ENCODE measurements at places on chromosomes 5 and 9.

DNA sequence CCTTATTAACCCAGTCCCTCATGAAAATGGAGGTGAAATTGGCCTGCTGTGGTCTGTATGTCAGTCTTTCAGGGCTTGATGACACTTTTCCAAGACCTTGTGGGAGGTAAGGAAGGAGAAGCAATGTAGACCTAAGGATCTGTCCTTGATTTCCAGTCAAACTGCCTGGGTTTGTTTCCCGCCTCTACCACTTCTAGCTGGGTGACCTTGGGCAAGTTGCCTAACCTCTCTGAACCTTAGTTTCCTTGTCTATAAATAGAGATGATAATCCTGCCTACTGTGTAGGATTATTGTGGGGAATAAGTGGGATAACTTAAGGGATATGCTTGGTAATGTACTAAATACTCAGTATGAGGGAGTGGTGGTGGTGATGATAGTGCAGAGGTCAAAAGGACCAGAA lies 59.7 kb downstream of the PPARGC1B start:
- no peak for DNase-seq

GRCh38 chr5:159156426-159157238 lies 52.7 kb downstream of the RNF145 start:
- peak; percentile 41 for DNase-seq

DNA sequence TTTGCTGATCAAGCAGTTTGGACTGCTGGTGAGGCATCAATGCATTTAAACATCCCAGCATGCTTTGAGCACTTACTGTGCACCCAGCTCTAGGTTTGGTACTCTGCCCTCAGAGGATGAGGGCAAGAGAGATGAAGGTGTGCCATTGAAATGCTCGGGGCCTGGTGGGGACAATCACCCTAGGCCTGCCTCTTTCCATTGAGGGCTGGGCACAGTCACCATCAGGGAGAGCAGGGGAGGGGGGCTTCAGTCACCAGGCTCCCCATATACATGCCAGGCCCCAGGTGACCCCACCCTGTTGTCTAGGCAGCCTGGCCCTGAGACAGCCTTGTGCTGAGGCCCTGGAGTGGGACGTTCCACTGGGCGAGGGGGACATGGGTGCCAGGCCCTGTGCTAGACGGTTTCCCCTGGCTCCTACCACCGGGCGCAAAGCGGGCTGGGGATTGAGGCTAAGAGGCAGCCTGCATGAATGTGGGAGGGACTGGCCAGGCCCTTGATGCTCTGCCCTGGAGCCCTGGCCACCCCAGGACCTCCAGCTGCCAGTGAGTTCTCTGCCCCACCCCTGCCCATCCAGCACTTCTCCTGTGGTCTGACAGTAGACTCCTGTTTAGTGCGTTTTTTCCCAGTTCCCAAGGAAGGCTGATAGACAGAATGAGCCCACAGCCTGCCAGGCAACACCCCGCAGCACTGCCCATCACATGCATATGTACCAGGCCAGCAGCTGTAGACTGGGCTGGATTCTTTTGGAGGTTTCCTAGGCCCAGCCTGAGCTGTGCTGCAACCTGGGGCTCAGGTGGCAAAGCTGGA lies 18.9 kb downstream of the TCF7 start:
- DNase-seq: peak; percentile 17

- DNase-seq: peak; percentile 30
Measured at GRCh38 chr5:15752663-15753285, 252.8 kb downstream of the FBXL7 start.

- DNase-seq: no peak
Measured at GRCh38 chr9:74503666-74504065, 6.5 kb downstream of the RORB start.

- DNase-seq: no peak
Measured at GRCh38 chr5:31359839-31360238, 166.4 kb downstream of the CDH6 start.

- DNase-seq: peak; percentile 23
Measured at GRCh38 chr9:119788921-119789320, 419.7 kb upstream of the BRINP1 start.

GRCh38 chr5:55481293-55481855 lies 53.4 kb downstream of the PLPP1 start:
- no peak for DNase-seq
